ENCODE measurements at places on chromosomes 11 and 22.

DNA sequence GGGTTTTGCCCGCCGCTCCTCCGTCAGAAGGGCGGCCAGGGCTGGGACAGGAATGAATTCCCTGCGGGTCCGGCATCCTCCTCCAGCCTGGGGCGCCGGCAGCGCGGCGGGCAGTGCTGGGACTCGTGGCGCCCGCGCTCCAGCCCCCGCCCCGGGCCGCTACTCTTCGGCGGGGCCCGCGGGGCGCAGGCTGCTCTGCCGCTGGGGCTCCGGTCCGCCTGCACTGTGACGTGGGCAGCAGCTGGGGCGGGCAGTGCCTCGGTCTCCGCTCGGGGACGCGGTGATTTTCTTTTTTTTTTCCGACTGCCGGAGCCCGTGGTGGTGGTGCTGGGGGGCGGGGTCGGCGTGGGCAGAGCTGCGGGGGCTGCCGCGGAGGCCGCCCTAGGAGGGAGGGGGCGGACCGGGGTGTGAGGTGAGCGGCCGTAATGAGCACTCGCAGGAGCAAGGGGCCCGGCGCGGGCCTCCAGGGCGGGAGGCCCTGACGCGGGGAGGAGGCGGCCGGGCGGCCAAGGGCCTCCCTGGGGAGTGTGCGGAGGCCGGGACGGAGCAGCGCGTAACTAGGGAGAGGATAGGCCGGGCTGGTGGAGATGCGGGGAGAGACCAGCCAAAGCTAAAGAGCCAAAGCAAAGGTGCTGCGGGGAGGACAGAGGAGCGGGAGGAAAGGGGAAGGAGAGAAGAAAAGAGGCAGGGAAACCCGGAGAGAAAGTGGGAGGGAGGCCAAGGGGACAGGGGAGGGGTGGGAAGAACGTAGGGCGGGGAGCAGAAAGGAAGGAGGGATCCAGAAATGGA is 73.3 kb upstream of the ZBED5 start:
- DNase-seq: peak; percentile 74

DNA sequence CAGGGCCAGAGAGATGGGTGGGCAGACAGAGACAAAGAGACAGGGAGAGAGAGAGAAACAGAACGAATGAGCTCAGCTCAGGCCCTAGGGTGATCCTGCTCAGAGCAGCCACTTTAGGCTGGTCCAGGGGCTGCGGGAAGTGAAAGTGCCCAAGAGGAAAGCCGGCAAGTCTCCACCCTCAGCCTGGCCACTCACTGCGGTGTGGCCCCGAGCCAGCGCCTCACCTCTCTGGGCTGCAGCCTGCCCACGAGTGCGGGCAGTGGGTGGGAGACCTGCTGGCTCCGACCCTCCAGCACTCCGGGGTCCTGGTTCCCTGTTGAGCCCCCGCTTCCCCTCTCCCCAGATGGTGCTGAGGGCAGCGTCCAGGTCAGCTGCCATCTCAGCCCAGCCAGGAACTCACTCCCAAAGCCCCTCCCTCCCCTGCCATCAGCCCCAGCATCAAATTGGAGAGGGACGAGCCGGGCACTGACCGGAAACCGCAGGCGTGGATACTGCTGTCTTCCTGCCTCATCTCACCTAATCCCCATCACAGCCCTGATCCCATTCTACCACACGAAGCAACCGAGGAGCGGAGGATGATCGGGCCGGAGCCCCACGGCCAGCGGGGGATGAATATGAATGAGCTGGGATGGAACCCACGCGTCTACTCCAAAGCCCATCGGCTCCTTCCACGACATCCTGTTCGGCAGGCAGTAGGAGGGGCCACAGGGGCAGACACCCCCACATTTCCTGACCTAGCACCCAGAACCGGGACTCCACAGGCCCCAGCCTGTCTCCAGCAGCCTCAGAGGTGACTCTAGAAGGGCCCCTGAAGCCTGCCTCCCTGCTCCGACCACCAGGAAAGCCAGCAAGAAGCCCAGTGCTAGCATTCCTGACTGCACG is 16.9 kb downstream of the ELFN2 start:
- DNase-seq: no peak

GRCh38 chr22:18048441-18048898 is 24.1 kb upstream of the MICAL3 start:
- peak; percentile 42 for DNase-seq

- no peak for DNase-seq
These were observed 869 bp downstream of the FAM83F start for GRCh38 chr22:39995393-39996252.

DNA sequence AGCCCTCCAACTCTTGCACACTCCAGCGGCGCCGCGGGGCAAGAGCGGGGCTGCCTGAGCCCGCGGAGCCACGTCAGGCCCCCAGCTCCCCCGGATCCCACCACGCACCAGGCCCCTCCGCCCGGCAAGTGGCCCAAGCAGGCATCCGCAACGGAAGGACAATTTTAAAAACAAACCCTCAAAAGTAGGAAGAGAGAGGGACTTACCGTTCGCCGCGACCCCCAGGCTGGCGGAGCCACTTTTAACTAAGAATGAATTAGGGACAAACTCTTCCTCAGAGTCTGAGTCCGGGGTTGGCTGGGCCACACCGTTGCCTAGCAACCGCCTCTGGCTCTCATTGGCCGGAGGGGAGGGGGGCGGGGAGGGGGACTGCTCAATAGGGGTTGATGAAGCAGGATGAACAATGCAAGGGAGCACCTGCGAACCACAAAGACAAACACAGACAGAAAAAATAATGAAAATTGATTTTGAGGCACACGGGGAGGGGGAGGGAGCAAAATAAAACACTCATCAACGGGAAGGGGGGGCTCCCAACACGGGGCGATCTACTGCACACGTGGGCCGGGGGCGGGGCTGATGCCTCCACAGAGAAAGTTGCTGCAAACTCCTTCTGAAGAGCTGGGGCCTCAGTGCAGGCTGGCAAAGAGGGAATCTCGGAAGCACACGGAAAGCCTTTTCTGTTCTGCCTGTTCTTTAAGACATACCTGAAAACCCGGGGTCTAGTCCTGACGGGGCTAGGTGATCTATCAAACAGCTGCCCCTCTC is 387.5 kb upstream of the NARS2 start:
- peak; percentile 7 for DNase-seq

DNA sequence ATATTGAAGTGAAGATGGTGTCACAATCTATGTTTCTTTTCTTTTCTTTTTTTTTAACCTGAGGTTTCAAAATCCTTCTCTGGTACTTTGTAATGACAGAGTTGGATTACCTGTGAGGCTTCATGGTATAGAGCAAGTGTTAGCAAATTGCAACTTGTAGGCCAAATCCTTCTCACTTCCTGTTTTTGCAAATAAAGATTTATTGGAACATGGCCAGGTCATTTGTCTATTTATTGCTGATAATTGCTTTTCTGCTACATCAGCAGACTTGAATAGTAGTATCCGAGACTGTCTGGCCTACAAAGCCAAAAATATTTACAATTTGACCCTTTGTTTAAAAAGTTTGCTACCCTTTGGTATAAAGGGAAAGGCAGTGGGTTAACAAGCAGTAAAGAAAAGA is 1059.4 kb upstream of the CCDC90B start:
- no peak for DNase-seq

- peak; percentile 70 for DNase-seq
These were observed 69.2 kb downstream of the SCUBE1 start for GRCh38 chr22:43273902-43274484.

- DNase-seq: peak; percentile 97
These were observed 734 bp downstream of the PPP1R14B start for GRCh38 chr11:64245797-64246620.

DNA sequence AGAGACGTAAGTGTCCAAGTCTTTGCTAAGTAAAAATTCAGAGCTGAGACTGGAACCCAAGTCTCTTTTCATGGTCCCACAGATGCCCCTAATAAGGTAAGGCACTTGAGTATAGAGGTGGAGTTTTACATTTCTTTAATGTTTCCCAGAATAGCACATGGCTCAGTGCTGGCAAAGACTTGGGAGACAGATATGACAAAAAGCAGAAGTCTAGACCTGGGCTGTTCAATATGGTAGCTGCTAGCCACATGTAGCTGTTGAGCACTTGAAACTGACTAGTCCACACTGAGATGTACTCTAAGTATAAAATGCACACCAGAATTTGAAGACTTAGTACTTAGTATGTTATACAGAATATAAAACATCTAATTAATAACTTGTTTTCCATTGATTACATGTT is 17.6 kb downstream of the VSTM5 start:
- DNase-seq: no peak

- DNase-seq: no peak
These were observed 3.0 kb downstream of the RASL10A start for GRCh38 chr22:29312218-29313125.

DNA sequence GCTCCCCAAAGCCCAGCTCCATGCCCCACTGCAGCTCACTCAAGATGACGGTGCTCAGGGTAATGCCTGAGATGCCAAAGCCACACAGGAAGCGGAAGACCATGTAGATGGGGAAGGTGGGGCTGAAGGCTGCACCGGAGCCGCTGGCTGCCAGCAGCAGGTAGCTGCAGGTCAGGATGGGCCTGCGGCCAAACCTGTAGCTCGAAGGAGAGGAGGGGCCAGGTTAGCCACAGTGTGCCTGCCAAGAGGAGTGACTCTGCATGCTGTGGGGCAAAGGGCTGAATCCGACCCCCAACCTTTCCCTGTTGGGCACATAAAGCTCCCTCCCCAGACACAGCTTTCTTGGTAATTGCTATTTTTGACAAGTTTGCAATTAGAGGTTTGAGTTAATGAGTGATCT is 14.9 kb upstream of the SLC22A6 start:
- no peak for DNase-seq

- no peak for DNase-seq
These were observed 26.5 kb downstream of the OTOG start for GRCh38 chr11:17573526-17573925.

DNA sequence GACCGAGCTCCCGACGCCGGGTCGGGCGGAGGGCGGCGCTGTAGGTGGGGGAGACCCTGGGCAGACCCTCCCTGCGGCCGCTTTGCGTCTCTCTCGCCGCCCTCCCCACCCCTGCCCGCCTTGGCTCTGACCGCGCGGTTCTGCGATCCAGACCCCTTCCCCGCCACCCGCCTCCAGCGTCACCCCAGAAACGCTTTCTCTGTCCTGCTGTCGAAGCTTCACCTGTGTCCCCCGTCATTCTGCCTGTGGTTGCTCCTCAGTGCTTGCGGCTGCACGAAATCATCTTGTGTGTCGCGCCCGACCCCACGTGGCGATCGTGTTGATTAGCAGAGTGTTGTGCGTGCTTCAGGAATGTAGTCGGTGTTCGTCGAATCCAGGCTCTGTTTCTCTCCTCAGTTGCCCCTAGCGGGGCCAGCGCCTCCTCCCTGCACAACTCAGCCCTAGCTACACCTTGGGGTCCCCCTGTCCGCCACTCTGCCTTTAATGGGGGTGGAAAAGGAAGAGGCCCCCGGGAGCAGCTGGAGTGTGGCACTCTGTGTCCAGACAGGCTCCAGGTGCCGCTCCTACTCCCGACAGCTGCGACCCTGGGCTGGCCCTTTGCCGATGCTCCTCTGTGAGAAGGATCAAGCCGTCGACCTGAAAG is 851 bp downstream of the PTDSS2 start:
- DNase-seq: peak; percentile 79

- DNase-seq: no peak
These were observed 469.2 kb upstream of the ANO5 start for GRCh38 chr11:21723678-21724077.

- no peak for DNase-seq
These were observed 71.7 kb downstream of the TBC1D22A start for GRCh38 chr22:46834021-46834737.

GRCh38 chr11:61794579-61794978 is 1.9 kb downstream of the FEN1 start:
- no peak for DNase-seq

GRCh38 chr22:28728621-28729313 is 12.9 kb downstream of the CHEK2 start:
- no peak for DNase-seq

DNA sequence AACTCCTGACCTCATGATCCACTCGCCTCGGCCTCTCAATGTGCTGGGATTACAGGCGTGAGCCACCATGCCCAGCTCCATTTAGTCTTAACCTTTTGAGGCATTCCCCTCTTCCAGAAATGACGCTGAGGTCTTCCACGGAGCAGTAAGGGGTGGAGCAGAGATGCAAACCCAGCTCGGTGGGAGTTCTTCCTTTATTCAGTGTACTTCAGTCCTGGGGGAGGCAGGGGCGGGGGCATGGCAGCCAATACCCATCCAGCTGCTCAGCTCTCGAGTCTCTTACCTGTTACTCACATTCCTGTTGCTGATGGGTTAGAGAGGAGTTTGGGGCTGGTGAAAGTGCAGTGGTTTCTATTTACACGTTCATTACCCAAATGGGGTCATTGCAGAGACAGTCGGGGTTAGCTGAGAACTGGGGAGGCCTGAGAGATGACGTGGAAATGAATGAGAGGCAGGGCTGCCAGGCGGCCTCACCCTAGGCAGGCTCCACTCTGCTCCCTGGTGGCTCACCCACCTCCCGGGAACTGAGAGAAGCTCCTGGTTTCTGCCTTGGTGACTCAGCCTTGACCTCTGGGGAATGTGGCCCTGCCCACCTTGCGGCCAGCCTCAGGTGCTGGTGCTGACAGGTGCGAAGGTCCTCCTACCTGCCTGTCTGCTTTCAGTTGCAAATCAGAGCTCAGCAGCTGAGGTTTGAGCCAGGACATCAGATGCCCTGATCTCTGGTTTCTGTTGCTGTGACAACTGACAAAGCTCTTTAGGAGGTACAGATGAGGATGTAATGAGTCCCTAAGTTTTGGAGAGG is 13.4 kb upstream of the ST14 start:
- DNase-seq: peak; percentile 36

GRCh38 chr11:83092488-83093384 is 21.0 kb upstream of the RAB30 start:
- DNase-seq: peak; percentile 39

DNA sequence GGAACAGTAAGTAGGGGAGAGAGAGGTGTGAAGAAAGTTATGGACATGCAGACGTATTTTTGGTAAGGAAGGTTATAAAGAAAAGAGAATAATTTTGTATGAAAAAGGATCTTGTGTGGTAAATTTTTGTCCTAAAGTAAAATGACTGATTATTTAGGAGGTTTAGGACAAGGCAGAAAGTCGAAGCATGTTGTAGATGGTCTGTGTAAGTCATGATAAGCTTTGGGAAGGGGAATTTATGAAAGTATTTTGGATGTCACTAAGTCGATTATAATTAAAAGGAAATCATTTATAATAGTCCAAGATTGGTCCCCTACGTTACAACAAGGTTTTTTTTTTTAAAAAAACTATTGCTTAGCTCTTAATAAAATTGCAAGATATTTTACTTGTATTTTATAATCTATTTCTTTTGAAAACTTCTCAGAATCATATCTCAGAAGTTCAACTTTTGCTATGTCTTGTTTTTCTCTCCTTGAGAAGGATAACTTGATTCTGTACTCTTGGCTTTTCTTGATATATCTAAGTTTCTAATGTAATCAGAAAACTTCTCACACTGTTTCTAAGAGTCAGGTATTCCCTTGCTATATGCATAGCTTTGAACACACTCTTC is 10.9 kb upstream of the CABP2 start:
- DNase-seq: peak; percentile 36

GRCh38 chr22:29328566-29329500 is 13.3 kb upstream of the RASL10A start:
- peak; percentile 51 for DNase-seq

DNA sequence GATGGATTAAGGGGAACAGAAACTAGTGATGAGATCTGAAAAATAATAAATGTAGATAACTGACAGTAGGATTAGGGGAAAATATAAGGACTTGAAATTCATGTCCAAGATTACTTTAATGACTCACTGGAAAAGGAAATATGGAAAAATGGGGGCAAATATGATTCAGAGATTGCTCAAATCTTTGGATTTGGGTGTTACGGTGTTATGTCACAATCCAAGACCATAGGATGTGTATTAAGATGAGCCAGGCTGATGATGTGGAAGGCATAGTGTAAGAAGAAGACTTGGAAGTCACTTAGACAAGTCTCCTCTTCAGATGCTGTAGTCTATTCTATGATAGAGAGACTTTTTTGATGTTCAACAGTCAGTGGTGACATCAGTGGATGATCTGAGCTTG is 323.7 kb downstream of the LUZP2 start:
- DNase-seq: peak; percentile 49
